ENCODE measurements at places on chromosomes 11 and 22. TPM values are rescaled to one million over a fixed set of nuclear protein-coding genes. Genes with fewer than 3 reads are reported as not detected.

Gene OR51E1
- total RNA-seq, result not detected

Gene SHANK2
- not detected for total RNA-seq

Gene MOGAT2
- not detected for total RNA-seq

Gene CATSPERZ
- not detected for total RNA-seq

Gene KCNK7
- 0.04 TPM for total RNA-seq

Gene SYT13
- total RNA-seq, result not detected

Gene LRP4
- 1.9 TPM for total RNA-seq

Gene TSPAN18
- 11.1 TPM for total RNA-seq

Gene SLC22A25
- not detected for total RNA-seq

Gene CLCF1
- 2.2 TPM for total RNA-seq

Gene TMEM86A
- total RNA-seq, result 0.92 TPM

Gene PLEKHB1
- 0.42 TPM for total RNA-seq

Gene GGT1
- 0.28 TPM for total RNA-seq

Gene NPAS4
- not detected for total RNA-seq

Gene TIMP3
- total RNA-seq, result 0.07 TPM

Gene POU2AF3
- total RNA-seq, result not detected

Gene LMF2
- 29.5 TPM for total RNA-seq

Gene CD3E
- total RNA-seq, result not detected

Gene RAB3IL1
- 1.9 TPM for total RNA-seq

Gene PARVA
- 31.8 TPM for total RNA-seq

Gene KDM4E
- total RNA-seq, result not detected

Gene SMARCB1
- 35.2 TPM for total RNA-seq

Gene OR10D3
- total RNA-seq, result not detected

Gene ESAM
- total RNA-seq, result 85.7 TPM

Gene CARD18
- not detected for total RNA-seq

Gene PRSS23
- 426 TPM for total RNA-seq

Gene CDC42EP1
- 19.5 TPM for total RNA-seq

Gene CACNA1I
- total RNA-seq, result not detected

Gene FCHSD2
- total RNA-seq, result 20.2 TPM

Gene GDPD4
- not detected for total RNA-seq

Gene EFCAB6
- total RNA-seq, result 0.14 TPM

Gene RFPL2
- total RNA-seq, result not detected

Gene MAPK8IP1
- 5.1 TPM for total RNA-seq

Gene ANKK1
- total RNA-seq, result 0.07 TPM

Gene THRSP
- total RNA-seq, result not detected

Gene ISX
- not detected for total RNA-seq

Gene PRRG4
- total RNA-seq, result 0.49 TPM

Gene MIOX
- total RNA-seq, result not detected

Gene DNAJB7
- total RNA-seq, result not detected

Gene SPCS2
- total RNA-seq, result 16.4 TPM

Gene F2
- total RNA-seq, result 0.14 TPM

Gene TREH
- total RNA-seq, result not detected

Gene PHF5A
- total RNA-seq, result 87.6 TPM

Gene TIGD3
- 0.33 TPM for total RNA-seq

Gene NXPE4
- total RNA-seq, result not detected

Gene LRRC10B
- not detected for total RNA-seq

Gene PDE3B
- 4.7 TPM for total RNA-seq

Gene TMEM121B
- 0.04 TPM for total RNA-seq

Gene HSPB2
- total RNA-seq, result not detected

Gene UBQLN3
- not detected for total RNA-seq
